Anterior cingulate cortex (tissue), 58 donors: ENCODE measurements at places on chromosomes 4 and X.

GRCh38 chr4:24076811-24077210 is 187.0 kb upstream of the PPARGC1A start:
- DNase-seq = no peak

DNA sequence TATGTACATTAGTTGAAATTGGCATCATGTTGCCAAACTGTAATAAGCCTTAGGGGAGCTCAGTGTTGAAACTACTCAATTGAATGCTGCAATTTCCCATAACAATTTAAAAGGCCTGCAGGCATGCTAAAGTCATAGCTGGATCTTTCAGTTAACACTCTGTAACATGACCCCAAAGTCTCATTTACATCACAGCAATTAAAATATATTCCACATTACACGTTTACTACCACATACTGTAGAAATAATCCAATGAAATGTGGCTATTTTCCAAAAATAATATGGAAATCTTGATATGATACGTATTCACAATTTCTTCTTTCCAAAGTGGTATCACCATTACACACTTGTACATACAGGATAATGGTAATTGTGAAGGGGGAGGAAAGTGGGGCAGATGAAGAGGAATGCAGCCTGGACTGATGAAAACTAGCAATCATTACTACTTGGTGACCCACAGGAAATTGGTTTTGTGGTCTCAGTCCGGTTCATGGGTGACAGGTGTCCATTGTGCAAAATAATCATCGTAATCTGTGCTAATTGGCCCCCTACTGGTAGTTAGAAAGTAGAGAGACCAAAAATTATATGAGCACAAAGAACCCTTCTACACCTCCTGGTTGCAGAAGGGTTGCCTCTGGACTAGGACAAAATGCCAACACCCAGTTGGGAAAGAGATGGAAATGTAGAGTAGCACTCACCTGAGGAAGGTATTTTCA is 63.7 kb downstream of the TENM3 start:
- DNase-seq = no peak

DNA sequence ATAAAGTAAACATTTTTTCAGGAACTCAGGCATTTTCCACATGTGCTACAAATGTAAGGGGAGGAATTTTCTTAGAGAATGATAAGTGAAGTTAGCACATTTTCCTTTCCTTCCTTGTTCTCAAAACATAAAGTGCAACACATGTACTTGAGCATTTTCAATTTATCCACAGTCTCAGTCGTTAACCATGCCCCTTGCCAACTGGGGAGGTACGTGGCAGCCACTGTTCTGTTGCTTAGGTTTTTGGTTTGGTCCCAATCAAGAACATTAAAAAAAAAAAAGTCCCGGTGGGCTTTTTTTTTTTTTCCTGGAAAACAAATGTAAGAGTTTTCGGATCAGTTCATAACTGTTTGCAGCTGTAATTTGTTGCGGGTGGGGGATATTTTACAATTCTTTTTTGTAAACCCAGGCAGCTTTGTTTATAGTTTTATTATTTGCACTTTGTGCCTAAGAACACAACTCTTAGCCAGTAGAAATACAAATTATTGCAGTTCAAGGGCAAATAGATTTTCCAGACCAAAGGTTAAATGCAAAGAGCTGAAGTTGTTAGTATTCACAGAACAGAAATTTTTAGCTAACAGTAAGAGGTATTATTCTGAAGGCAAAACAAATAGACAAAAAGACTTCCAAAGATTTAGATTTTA is 112.1 kb upstream of the NAP1L5 start:
- DNase-seq = no peak

DNA sequence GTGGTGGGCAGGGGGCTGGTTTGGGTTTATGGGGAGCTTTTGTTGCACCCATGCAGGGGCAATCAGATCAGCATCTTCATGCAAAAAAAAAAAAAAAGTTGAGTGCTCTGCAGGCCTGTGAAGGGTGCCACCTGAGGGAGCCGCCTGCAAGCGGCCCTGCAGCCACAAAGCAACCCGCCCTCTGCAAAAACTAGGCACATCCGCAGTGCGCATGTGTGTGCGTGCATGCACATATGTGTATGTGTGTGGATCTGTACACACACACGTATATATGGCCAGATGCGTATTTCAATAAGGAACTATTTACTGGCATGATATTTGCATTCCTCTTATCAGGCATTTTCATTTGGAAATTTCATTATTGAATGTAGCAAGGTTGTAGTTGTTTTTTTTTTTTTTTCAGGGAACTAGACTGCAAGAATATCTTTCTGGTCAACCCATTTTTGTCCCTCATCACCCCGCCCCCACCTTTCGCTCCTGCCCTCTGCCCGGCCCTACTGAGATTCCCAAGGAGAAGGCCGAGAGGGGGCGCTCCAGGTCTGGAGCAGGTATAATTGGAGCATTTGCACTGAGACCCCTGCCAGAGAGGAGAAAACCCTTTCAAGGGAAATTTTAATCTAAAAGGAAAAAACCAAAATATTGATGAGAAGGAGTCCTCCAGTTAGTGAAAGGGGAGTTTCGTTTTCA is 18.1 kb downstream of the CCNQ start:
- no peak for DNase-seq

GRCh38 chr4:24890561-24891126 is 22.2 kb downstream of the CCDC149 start:
- DNase-seq = no peak

DNA sequence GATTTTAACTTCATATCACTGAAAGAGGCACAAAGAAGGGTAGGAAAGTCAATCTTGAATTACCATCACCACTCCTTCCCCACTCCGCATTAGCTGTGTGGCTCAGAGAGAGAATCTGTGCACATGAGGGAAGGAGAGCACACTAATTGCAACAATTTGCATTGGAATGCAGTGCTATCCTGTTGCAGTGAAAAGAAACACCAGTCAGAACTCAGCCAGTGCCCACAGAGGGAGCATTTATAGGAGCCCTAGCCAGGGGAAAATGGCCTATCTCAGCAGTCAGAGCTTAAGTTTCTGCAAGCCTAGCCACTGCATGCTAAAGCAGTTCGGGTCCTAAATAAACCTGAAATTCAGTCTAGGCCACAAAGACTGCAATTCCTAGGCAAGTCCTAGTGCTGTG is 159.4 kb upstream of the AR start:
- no peak for DNase-seq

- DNase-seq = no peak
These were observed 35.7 kb downstream of the ARHGAP24 start for GRCh38 chr4:85510632-85510984.

GRCh38 chrX:50698944-50699343 is 115.0 kb downstream of the SHROOM4 start:
- no peak for DNase-seq

GRCh38 chr4:155887847-155888570 is 15.5 kb upstream of the TDO2 start:
- DNase-seq = no peak

GRCh38 chrX:10884246-10884645 is 226.9 kb upstream of the HCCS start:
- no peak for DNase-seq

- no peak for DNase-seq
These were observed 172.0 kb upstream of the NOCT start for GRCh38 chr4:138843616-138844015.

DNA sequence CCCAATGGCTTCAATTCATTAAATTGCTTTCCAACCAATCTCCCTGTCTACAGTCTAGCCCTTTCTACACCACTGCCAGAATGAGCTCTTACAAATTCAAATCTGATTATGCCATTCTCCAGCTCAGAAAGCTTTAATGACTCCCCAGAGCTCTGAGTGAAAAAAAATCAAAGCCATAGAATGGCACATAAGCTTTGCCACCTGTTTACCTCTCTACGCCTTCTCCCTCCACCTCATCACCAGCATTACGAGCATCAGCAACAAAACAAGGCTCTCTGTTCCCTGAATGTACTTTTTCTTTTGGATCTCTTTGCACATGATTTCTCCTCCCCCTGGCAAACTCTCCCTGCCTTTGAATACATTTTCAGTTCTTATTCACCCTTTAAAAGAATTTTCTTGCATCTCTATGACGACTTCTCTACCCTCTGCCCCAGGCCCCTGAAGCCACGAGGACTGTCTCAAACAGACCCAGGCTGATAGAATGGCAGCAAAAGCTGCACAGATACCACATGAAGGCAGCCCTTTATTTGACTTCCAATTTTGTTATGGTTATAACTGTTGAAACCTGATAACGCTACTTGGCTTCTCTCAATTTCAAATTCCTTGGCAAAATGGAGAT is 516.0 kb downstream of the PCDH7 start:
- no peak for DNase-seq

DNA sequence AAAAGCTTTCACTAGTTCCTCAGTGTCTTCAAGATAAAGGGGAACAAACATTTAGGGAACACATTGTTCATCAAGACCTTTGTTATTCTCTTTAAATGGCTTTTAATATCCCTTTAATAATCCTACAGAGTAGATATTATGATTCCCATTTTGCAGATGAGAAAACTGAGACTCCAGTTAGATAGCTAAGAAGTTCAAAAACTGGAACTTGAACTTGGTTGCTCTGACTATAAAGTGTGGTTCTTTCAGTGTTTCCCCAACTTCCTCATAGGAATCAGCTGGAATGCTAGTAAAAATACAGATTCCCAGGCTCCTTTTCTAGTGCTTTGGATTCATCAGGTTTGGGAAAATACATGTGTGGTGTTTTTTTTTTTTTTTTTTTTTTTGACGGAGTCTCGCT is 37.7 kb downstream of the DLG3 start:
- DNase-seq = no peak

DNA sequence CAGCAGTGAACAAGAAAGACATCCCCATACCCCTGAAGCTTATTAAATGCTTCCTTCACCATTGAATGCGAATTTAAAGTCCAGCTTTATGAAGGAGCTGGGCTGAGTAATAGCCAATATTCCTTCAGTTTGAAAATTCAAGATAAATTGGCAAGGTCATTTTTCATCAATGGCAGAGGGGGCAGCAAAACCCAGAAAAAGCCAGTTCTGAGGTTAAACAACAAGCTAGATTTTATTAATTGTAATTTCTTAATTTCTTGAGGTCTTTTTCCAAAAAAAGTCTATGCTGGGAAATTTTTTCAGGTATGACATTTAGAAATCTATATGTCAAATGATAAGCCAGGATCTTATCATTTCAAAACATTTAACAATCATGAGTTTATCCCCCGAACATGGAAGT is 808.9 kb downstream of the RPA4 start:
- no peak for DNase-seq

- no peak for DNase-seq
These were observed 41.8 kb upstream of the NEIL3 start for GRCh38 chr4:177267911-177268310.

DNA sequence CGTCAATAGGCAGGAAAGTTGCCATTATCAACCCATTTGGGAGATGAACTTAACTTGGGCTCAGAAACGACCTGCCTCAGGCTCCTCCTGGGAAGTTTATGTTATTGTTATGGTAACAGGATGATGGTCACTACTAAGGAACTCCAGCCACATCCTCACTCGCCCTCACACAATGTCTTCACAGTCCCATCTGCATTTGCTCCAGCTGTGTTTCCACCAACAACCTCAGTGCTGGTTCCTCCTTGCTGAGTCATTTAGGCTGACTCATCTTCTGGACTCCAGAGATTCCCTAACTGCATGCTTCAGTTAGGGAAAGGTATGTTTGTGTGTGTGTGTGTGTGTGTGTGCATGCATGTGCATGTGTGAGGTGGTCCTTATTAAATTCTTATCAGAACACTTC is 293.4 kb upstream of the BOD1L1 start:
- no peak for DNase-seq

DNA sequence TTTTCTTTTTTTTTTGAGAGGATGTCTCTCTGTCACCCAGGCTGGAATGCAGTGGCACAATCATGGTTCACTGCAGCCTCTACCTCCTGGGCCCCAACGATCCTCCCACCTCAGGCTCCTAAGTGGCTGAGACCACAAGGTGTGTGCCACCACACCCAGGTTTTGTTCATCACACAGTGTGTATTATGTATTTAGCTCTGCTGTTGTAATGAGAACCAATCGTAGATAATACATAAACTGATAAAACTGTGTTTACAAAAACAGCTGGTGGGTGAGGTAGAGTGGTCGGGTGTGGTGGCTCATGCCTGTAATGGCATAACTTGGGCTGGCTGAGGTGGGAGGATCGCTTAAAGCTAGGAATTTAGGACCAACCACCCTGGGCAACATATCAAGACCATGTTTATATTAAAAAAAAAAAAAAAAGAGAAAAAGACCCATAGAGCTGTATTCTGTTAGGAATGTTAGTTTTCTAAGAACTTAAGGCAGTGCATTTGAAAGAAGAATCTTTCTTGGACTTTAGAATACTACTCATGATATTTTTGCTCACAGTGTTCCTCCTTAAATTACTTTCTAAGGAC is 34.9 kb downstream of the POLR2B start:
- no peak for DNase-seq

DNA sequence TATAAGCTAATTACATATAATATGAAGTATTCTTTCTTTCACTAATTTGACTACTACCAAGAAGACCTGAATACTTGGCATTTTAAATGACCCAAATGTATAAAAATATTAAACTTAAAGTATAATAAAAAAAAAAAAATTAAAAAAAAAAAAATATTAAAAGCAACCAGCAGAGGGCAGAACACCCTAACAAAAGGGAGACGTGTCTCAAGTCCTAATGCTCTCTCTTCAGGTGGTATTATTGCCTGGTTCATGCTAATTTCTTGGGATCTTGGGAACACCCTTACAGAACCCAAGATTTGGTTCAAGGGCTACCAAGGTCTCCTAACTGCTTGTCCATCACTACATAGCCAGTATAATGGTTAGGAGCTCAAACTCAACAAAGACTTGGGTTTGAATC is 754.8 kb downstream of the RAB28 start:
- DNase-seq = no peak

DNA sequence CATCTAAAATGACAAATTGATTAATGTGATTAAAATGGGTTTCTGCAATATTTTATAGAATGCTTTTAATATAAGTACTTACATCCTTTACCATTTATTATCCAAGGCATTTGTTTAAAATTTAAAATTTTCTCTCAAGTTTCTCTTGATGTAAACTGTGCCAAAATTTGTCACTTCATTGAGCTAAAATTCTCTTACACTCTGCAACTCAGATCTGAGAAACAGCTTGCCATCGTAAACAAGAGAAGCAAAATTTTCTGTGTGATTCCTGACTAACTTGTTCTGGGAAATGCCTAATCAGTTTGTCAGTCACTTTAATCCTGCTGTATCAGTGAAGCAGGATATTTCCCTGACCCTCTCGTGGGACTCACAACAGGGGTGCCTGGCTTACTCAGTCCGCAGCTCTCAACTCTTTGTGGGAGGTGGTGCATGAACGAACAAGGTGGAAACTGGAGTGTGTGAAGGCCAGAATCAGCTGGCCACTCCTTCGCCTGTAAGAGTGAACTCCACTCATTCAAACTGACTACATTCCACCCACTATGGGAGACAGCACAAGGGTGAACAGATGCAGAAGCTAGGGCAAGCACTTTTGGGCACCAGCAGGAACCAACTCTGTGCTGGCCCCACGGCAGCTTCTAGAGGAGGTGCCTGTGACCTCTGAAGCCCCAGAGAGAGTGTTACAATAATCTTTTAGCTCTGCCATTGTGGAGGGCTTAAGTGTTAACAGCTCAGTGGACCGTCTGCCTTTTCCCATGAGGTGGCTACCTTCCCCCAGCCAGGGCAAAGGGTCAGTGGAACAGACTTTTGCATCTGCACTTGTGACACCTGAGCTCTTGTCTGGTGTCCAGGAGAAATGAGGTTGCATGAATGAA is 349.4 kb downstream of the FAT4 start:
- no peak for DNase-seq
